Naive thymus-derived CD4-positive, alpha-beta T cell (primary cell): ENCODE measurements at places on chromosomes 3 and 15. TPM values are rescaled to one million over a fixed set of nuclear protein-coding genes. Genes with fewer than 3 reads are reported as not detected.

- no peaks in the 10 kb centered on the region for H3K36me3 ChIP-seq
- no peak overlapping the region for H3K4me3 ChIP-seq
- H3K4me1 ChIP-seq = no peaks in the 10 kb centered on the region
- no peaks in the 10 kb centered on the region for H3K27me3 ChIP-seq
- H3K27ac ChIP-seq = no peak overlapping the region
- no peak for DNase-seq
These were observed 145.4 kb upstream of the PROK2 start for GRCh38 chr3:71930056-71930991.

DNA sequence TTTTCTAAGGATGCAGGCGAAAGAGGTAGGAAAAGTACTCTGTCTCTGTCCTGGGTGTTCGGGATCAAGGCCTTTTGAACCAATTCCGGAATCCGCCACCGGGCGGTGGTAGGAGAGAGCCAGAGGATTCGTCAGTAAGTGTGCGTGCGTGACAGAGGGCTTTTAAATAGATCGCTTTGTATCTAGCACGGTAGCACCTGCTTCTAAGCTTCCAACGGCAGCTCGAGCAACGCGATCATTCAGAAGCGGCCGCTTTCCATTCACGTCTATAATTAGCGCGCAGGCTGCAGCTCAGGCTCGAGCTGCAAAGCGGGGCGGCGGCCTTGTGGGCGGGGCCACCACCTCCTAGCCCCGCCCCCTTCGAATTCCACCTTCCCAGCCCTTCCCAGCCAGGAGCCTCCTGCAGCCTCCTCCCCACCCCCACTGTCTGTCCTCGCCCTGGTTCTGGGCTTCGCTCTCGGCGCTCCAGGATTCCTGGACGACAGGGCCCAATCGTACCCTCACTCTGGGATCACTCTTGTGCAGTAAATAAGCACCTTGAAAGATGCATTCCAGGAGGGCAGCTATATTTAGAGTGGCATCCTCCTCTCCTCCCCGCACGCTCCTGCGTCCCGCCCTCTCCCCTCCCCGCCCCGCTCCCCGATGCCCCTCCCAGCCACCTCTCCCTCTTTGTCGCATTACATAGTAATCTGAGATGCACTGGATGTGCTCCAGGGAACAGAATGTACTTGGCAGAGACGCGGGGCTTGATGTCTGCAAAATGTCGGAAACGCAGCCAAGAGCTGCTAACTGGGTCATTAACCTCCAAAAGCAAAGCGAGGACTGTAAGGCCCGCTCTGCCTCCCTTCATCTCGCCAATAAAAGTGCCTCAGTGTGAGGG, 224.1 kb upstream of the TPRG1 start:
- no peak for DNase-seq
- H3K4me3 ChIP-seq = peak overlapping the region; percentile 21
- no peaks in the 10 kb centered on the region for H3K4me1 ChIP-seq
- no peaks in the 10 kb centered on the region for H3K36me3 ChIP-seq
- no peak overlapping the region for H3K27ac ChIP-seq

DNA sequence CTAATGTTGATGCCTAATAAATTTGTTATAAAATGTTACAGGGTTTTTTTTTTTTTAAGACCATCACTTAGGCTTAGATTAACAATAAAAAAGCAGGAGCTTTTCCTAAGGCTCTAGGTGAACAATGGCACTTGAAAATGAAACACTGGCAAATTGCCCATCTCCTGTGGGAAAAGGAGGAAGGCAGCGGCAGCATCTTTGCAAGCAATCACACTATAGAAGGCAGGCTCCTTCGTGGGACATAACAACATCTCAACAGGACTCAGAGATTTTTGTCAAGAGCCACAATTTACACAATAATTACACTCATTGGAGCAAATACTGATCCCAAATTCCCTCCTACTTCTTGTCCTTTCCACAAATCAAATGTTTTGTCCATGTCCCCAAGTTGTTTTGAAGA, 646.7 kb downstream of the ROBO2 start:
- no peak for DNase-seq
- no peaks in the 10 kb centered on the region for H3K36me3 ChIP-seq

RARRES1 gene
- not detected for total RNA-seq

A4GNT gene
- not detected for total RNA-seq

LTF gene
- total RNA-seq = not detected

FILIP1L gene
- 0.47 TPM for total RNA-seq

DNA sequence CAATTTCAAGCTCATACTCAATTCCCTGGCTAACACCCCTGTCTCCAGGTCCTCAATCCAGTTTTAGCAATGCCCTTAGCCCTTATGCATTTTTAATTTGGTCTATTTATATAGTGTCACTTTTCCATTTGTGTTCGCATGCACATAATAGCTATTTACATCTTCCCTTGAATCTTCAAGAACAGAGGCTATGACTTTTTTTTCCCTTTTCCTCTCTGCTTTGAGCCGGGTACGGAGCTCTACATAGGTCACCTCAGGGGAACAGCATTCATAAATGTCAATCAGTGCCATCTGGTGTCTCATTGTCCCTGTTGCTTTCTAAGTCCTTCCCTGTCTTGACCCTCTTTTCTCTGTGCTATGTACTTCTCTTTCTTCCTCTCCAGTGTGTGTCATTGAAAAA, 26.5 kb upstream of the ACTC1 start:
- H3K4me1 ChIP-seq = no peaks in the 10 kb centered on the region
- H3K27me3 ChIP-seq = no peaks in the 10 kb centered on the region
- no peak for DNase-seq
- H3K4me3 ChIP-seq = no peak overlapping the region

GRCh38 chr3:194125442-194125841, 10.5 kb upstream of the HES1 start:
- no peaks in the 10 kb centered on the region for H3K27me3 ChIP-seq
- H3K4me1 ChIP-seq = no peaks in the 10 kb centered on the region
- H3K27ac ChIP-seq = no peak overlapping the region
- no peak for DNase-seq

DNA sequence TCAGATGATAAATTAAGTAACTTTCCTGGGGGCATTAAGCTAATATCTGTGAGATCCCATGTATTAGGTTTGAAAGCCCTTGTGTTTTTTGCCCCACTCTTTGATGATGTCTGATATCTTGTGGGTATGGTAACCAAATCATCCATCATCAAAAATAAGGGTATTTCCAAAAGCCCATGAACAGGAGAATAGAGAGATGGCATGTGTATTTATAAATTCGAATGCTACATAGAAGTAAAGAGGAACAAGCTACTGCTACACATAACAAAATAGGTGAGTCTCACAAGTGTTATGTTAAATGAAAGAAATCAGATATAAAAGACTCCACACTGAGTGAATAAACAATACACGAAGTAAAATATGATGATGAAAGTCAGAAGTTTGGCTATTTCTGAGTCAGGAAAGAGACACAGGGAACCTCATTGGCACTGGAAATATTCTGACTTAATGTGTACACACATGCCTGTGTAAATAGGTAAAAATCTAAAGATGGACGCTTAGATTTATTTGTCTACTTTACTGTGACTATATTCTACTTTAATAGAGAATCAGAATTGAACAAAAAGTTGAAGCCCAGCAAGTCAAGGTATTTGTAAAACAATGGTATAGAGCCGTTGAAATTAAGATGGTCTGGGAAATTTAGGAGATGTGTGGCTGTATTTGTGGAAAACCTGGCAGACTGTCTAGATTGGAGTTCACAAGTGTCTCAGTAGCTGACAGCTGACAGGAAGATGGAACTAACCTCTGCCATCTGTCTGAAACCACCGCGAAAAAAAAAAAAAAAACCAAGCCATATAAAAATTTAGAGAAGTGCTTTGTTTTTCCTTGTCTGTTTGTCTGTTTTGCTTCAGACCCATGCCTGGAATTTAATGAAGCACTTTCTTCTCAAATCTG, 111.0 kb upstream of the TGFBR2 start:
- H3K4me1 ChIP-seq = peaks cover 16% of the 10 kb centered on the region
- H3K27me3 ChIP-seq = no peaks in the 10 kb centered on the region

- DNase-seq = no peak
- H3K4me3 ChIP-seq = no peak overlapping the region
- no peaks in the 10 kb centered on the region for H3K27me3 ChIP-seq
- peaks cover 7% of the 10 kb centered on the region for H3K4me1 ChIP-seq
- H3K27ac ChIP-seq = no peak overlapping the region
These were observed 75.8 kb downstream of the CBLB start for GRCh38 chr3:105793040-105793439.

GRCh38 chr3:13688034-13688433, 139.1 kb downstream of the FBLN2 start:
- DNase-seq = no peak
- no peaks in the 10 kb centered on the region for H3K36me3 ChIP-seq
- no peak overlapping the region for H3K4me3 ChIP-seq
- H3K4me1 ChIP-seq = no peaks in the 10 kb centered on the region

MST1R gene
- total RNA-seq = 1.2 TPM
